ENCODE measurements at places on chromosomes 1 and 21.

GRCh38 chr1:36714301-36714700 lies 231.6 kb upstream of the CSF3R start:
- DNase-seq = no peak

DNA sequence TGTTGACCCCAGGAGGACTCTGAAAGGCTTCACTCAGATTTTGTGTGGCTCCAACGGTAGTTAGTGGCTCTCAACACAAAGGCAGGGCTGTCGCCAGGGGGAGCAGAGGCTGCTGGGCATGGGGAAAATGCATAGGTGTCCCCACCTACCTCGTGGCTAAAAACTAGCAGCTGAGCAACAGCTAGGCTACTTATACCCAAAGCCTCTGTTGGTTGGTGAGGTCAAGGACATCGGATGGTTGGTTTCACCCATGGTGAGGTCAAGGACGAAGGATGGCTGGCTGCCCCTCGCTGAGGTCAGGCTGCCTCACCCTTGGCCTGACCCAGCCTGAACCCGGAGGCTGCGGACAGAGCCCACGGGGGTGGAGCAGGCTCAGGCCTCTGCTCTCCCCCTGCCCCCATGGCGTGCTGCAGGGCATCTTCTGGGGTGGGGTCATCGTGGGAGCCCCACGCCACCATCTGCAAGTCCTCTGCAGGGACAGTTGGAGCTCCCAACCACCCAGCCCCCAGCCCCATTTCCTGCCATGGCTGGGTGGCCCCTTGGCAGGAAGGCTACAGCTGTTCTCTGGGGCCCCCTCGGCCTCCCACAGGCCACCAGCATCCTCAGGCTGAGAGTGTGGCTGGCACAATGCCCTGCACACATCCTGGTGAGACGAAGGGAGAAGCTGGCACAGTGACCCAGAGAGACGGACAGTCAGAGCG lies 8.5 kb upstream of the GNB1 start:
- DNase-seq = peak; percentile 55

DNA sequence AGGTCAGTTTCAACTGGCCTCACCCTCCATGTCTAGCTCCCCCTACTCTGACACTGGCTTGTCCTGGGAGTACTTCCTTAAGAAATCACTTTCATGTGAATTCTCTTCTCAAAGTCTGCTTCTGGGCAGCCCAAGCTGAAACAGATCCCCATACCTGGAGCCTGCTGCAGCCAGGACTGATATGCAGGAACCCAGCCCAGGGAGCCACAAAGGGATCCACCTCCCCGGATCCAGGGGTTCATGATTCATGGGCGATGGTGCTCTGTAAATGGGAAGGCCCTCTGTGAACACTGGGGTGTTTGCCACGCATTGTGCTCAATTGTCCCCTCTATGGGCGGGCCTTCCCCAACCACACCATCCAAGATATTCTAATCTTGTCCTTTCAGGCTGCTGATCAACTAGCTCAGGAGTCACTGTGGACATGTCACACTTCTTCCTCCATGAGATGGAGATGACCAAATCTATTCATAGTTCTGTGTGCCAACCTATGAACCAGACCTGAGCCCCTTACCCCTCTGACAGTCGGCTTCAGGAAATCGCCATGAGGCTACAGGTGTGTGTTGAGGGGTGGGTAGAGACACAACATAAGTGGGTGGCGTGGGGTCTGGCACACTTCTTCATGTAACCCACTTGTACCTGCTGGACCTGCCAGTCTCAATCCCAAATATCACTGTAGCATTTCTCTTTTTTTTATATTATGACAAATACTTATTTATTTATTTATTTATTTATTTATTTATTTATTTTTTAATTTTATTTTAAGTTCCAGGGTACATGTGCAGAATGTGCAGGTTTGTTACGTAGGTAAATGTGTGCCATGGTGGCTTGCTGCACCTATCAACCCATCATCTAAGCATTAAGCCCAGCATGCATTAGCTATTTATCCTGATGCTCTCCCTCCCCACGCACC lies 41.8 kb downstream of the RUNX3 start:
- DNase-seq = no peak

GRCh38 chr1:115564201-115564600 lies 77.6 kb upstream of the VANGL1 start:
- DNase-seq = no peak

DNA sequence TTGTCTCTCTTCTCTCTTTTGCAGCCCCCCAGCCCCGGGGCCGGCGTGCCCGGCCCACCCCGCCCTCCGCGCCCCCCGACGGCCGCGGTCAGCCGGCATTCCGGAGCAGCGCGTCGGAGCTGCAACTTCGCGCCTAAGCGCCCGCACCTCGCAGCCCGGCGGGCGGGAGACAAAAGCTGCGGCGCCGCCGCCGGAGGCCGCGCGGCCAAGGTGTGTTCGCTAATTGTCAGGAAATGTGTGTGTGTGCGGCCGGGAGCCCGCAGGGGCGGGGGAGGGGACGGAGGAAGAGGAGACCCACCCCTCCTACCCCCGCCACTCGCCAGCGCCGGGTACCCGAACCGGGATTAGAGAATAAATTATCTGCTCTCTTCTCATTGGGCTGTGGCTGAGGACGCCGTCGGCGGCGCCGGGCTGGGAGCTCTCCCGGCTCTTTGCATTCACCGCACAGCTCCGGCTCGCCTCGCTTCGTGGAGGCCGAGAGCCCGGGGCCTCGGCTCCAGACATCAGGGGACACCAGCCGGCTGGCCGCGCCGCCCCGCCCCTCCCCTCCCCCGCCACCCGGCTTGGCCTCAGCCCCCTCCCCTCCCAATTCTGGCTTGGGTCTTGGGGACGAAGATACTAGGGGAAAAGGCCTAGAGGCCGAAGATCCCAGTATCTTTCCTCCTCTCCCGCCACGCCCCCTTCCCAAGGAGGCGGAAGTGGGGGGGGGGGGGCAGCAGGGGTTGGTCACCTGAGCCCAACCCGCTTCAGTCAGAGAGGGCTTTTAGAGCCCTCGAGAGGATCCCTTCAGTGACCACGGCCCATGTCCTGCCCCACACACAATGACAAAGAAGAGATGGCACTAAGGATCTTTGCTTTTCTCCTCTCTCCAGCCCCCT lies 1.3 kb upstream of the BLACAT1 start:
- peak; percentile 71 for DNase-seq

GRCh38 chr1:115322631-115323030 lies 15.4 kb downstream of the NGF start:
- no peak for DNase-seq

DNA sequence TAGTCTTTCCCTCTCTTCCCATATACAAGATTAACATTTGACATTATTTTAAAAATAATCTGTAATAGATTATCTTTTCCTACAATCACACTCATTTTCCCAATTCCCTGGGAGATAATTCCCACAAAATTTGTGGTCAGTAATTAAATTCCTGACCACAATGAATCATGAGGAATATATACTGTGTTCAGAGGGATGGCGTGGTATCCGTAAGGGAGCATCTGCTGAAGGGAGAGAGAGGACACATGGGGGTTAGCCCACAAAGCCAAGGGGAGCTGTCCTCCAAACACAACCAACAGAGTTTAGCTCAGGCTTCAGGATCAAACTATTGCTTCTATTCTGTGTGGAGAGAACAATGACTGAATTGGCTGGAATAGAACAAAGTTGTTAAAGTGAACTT lies 57.1 kb upstream of the PPP2R5A start:
- no peak for DNase-seq

DNA sequence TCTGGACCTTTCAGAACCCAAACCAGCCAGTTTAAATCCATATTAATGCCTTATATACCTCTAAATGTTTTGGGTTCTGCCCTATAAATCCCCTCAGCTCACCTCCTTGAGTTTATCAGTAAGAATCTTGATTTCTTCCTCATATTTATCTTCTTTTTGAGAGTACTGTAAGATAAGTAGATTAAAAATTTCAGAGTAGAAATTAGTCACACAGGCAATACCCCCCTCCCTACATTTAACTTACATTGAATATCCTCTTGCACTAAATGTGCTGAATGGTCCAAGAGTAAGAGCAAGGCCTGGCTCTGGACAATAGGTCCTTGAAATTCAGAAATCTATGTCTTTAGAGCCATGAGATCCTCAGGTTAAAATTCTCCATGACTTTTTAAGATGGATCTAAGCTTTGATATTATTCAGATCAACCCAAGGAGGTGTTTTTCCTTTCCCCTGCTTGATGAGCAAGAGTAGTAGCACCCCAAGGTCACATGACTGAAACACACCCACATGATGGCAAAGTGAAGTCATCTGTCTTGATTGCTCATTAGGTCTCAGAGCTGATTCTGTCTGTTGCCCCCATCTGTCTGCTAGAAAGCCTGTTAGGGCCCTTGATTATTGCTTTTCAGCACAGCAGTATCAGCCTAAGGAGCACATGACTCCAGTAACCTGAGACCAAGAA lies 15.8 kb upstream of the NUP210L start:
- no peak for DNase-seq

DNA sequence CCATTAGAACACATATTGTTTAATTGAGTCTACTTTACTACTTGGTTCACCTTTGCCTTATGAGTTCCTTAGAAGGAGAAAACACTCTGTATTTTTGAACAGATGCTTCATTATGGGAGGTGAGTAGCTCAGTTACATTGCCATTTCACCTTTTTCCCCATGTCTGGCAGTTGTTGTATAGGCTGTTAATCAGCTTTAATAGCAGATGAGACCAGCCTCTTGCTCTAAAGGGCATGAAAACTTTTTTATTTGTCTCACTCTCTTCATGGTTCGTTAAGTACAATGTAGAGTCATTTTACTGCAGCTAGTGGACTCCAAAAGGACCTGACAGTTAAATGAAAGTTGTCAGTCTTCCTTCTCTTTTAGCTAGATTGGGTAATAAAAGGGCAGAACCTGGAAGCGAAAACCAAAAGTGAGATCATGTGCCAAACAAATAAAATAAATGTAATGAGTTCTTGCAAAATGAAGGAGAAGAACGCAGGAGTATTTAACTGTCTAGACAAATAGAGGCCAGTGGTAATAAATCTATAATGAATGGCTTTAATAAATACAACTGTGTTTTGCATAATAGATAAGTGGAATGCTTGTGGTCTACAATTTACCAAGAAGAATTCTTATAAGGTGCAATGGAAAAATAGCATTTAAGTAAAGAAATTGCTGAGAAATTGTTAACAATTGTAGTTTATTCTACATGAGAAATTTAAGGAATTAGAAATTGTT lies 180.0 kb upstream of the NEGR1 start:
- no peak for DNase-seq

GRCh38 chr1:234102583-234102982 lies 198.1 kb downstream of the SLC35F3 start:
- DNase-seq = no peak

GRCh38 chr1:180188091-180188506 lies 33.4 kb downstream of the QSOX1 start:
- DNase-seq = peak; percentile 51

DNA sequence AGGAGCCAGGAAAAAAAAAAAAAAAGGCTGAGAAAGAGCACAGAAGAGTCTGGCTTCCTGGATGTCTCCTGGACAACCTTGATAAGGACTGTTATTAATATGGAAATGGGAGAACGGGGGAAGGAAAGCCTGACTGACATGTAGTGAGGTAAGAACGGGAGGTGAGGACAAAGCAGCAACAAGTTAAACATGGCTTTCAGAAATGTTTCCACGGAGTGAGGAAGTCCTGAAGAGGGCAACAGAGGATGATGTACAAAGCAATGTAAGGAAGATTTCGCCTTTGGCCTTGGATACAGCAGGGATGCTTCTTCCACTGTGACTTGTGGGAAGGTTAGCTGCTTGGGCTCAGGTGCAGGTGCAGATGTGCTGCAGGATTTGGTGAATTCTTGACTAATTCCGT lies 11.9 kb upstream of the NIBAN1 start:
- DNase-seq = no peak

DNA sequence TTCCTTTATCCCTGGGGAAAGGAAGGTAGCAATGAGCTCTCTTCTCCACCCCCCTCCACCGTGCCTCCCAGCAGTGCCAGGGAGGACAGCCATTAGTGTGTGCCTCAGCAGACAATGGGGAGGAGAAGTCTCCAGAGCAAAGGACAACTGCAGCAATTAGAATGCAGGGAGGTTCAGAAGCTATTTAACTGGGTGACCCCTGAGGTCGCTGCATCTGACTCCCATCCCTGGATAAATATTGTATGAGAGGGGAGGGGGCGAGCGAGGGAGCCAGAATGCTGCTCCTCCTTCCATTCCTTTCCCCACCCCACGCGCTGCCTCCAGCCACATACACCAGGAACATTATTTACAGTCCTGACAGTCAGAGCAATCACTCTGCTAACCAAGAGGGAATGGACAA lies 59.0 kb downstream of the ERI3 start:
- no peak for DNase-seq

DNA sequence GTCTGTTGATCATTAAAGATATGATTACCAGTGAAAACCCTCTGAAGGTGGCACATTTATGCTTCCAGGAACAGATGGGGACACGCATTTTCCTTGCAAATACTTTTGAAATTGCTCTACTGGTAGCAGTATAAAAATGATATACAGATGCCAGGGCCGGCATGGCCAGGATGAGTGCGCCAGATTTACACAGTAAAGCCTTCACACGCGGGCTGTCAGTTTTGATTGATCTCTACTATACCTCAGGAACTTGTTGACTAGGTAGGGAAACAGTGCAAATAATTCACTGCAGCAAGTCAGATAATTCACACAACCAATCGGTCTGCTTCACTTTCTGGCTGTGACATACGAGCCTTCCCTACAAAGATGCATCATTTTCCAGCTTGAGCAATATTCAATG lies 123.2 kb upstream of the BARHL2 start:
- no peak for DNase-seq

Data from SHP77 (cell line).